Kidney capillary endothelial cell (primary cell): ENCODE measurements at places on chromosomes 2 and 18.

DNA sequence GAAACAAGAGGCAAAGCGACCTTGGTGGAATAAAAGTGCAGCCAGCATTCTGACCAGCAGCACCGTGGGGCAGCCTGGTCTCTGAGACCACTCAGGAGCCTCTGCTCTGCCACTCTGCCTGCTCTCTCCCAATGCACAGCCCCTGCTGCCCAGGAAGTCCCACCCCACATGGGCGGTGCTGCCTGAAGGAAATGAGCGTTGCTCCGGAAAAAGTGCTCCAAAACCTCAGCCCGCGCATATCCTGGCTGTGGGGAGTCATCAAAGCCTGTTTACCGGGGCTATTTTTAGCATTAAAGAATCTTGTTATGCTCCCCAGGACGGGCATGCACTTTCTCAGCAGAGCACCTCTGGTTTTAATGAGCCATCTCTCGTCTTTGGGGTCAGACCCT is 54.5 kb downstream of the EPAS1 start:
- DNase-seq, result peak; percentile 81

DNA sequence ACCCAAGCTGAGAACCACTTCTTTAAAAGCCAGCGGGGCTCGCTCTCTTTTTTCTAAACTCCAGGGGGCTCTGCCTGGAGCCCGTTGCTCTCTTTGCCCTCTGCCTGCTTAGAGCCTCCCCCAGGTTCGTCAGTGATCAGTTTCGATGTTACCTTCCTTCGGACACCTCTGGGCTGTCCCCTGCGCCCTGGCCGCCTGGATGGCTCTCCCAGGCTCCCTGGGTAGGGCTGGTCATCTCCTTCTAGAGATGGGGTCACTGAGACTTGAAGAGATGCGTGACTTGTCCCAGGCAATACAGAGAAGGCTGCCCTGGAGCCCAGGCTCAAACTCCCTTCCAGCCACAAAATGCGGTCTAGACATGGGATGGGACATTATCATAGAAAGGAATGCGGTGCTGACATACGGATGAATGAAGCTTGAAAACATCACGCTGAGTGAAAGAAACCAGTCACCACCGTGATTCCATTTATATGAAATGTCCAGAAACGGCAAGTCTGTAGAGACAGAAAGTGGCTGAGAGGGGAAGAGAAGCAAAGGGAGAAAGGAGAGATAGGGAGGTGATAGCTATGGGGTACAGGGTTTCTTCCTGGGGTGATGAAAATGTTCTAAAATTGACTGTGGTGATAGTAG is 14.6 kb downstream of the KCNF1 start:
- no peak for DNase-seq

- DNase-seq, result no peak
These were observed 121.6 kb upstream of the NDUFV2 start for GRCh38 chr18:8980918-8981317.

- no peak for DNase-seq
These were observed 21.9 kb downstream of the ASXL2 start for GRCh38 chr2:25856377-25856776.

GRCh38 chr2:13000664-13001363 is 284.1 kb downstream of the TRIB2 start:
- no peak for DNase-seq

DNA sequence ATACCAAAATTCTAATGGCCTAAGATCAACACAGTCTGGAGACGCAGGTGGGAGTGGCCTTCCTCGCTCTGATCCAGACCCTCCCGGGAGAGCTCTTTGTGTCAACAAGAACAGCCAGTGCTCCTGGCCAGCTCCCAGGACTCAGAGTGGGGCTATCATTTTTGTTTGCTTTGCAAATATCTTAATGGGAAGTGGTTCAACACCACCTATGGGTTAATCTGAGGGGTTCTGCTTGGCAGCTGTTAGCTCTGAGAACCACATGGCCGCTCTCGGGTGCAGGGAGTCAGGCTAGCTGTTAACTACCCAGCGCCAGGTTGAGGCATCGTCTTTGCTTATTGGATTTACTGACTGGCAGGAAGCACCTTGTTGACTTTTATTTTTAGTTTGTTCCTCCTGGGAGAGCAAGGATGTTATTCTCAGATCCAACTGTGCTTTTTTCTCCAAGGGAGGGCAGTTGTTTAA is 184.8 kb upstream of the SP5 start:
- no peak for DNase-seq

DNA sequence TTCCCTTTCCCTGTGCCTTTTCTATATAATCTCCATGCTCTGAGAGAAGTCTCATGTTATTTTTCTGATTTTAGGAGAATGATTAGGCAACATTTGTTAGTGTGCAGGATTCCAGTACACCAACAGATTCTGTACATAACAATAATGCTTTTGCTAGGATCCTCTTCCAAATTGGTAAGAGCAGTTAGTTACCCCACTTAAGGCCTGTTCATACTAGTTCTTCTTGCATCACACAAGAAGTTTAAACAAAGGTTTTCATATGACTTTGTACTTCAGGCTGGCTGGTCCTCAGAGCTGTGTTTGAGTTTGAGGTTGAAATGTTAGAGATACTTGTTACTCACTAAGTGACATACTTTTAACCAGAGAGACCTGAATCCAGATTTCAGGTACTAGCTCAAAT is 686.9 kb upstream of the NRXN1 start:
- no peak for DNase-seq

DNA sequence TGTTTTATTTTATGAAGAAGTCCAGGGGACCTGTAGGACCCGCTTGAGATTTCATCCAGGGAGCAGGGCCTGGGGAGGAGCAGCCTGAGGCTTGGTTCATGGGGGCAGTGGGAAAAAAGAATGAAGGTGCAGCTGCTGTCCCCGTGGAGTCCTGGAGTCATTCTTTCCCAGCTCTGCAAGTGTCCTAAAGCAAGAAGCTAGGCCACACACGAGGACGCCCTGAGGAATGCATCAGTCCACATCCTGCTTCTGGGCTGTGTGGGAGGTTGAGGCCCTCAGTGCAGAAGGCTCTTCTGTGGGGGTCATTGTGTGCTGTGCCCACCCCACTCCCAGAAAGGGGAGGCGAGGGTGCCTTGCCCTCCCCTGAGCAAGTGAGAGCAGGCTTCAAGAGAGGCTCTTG is 179.9 kb upstream of the HS6ST1 start:
- no peak for DNase-seq

GRCh38 chr2:74429487-74430451 is 8.2 kb downstream of the WDR54 start:
- no peak for DNase-seq

DNA sequence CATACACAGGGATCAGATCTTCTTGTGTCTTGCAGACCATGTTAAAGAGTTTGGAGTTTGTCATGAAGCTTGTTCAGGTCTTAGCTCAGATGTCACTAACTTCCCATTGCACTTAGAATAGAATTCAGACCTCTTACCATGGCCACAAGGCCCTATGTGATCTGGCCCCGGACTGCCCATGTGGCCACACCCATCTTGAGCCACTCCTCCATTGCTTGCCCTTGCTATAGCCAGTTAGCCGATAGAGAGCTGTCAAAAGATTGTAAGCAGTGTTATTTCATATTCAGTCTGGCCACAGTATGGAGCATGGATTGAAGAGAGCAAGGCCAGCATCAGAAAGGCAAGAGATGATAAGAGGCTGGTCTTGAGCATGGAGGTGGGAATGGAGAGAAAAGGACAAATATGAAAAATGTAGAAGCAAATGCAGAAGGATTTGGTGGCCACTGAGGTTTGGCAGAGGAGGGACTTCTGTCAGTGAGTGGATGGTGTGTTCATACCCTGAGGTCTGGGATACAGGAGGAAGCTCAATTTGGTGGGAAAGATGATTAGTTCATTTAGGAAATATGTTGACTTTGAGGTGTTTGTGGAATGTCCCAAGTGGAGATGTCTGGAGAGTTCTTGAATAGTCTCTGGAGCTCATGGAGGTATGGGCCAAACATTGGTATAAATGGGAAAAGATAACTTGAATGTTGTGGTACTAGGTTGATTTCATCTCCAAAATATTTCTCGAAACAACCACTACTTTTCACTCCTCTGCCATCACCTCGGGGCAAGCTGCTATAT is 10.6 kb downstream of the DGUOK start:
- no peak for DNase-seq

- DNase-seq, result no peak
These were observed 42.3 kb upstream of the STAT1 start for GRCh38 chr2:191056228-191056627.

- DNase-seq, result no peak
These were observed 22.4 kb downstream of the CREG2 start for GRCh38 chr2:101364878-101365277.

DNA sequence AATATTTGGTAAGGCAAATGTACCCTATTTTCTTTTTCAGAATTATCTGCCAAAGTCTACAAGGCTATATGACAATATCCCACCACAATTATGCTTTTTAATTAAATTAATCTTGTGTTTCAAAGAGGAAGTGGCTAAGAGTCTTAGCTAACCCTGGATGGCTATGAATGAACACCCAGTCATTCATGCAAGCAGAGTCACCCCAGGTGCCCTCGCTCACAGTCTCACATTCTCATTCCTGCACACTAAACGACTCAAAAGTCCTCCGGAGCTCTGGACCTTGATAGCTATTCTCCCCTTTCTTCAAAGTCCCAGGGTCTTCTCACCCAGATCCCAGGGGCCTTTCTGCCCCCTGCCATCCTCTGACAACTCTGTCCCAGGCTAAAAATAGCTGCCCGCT is 42.1 kb upstream of the MRPL19 start:
- no peak for DNase-seq

- DNase-seq, result peak; percentile 52
These were observed 71.1 kb upstream of the SH3BP4 start for GRCh38 chr2:234880551-234881211.

DNA sequence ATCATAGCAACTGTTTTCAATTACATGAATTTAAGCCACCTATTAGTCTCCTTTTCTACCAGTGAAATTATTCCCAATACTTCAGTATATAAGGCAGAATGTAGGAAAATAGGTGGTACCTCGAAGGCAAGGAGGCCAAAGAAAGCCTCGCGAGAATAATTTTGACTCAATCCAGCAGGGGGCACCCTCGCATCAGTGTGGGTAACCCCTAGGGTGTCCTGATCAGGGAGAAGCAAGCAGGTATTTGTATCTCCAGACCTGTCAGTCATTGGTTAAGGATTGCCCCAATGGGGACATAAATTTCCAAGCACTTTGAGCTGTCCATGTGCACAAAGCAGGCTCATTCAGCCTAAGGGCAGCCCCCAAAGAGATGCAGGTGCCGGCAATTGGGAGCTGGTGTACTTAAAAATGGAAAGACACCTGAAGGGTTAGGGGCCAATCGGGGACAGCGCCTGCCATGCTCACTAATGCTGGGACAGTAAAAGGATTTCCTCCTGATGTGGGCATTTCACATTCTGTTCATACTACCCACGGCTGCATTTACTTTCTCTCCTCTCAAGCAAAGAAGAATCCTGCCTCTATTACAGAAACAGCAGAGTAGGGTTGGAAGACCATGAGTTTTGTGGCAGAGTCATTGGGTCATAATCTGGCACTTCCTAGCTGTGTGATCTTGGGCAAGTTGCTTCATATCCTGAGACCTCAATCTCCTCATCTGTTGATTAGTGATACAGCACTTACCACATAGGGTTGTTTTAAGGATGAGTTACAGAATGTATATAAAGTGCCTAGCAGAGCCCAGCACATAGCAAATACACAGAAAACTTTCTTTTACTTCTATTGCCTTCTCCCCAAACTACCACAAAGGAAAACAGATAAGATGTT is 136.1 kb downstream of the ICOS start:
- DNase-seq, result peak; percentile 6

DNA sequence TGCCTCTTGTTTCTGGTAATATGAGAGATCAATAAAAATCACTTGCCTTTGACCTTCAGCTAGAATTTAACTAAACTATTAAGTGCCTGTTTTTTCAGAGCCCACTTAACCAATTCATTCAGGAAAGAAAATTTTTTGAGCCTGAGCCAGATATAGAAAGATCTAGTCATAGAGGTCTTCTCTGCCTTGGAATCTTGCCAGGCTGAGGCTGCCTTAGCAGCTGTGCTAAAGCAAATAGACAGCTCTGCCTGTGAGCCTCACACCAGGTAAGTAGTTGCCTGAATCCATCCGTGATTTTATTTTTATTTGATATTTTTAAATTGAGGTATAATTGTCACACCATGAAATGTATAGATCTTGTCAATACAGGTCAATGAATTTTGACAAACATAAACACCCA is 27.4 kb downstream of the EVX2 start:
- DNase-seq, result no peak

- DNase-seq, result no peak
These were observed 91.3 kb downstream of the TNS1 start for GRCh38 chr2:217911283-217912097.

GRCh38 chr2:184611361-184612085 is 13.2 kb downstream of the ZNF804A start:
- DNase-seq, result peak; percentile 21

GRCh38 chr2:113134717-113135116 is 7.3 kb downstream of the IL1RN start:
- DNase-seq, result no peak

- DNase-seq, result no peak
These were observed 304.3 kb upstream of the CNTNAP5 start for GRCh38 chr2:123720760-123721159.

DNA sequence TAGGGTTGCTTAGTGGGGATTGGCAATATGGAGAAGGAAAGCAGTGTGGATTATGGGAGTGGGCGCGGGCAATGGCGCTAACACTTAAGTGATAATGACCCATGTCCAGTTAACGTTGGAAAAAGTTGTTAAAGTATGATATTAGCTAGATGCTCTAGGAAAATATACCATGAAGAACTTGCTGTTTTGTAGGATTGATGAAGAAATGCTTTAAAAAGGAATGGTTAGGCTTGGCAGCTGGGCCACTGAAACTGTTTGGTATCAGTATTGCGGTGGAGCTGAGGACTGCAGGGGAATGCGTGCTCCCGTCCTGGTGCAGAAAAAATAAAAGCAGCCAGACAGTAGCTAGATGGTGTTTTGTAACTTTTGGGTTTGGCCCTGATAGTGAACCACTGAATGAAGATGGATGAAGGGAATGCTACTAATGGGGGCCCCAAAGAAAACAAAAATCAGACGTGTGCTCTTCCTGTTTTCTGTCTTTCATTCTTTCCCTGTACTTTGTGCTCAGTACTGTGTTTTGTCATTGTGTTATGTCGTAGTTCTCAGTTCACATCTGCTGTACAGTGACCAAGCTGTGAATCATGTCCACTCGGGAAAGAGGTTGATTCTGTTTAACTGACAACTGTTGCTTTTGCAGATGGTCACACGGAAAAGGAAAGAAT is 999 bp downstream of the INSIG2 start:
- peak; percentile 59 for DNase-seq

DNA sequence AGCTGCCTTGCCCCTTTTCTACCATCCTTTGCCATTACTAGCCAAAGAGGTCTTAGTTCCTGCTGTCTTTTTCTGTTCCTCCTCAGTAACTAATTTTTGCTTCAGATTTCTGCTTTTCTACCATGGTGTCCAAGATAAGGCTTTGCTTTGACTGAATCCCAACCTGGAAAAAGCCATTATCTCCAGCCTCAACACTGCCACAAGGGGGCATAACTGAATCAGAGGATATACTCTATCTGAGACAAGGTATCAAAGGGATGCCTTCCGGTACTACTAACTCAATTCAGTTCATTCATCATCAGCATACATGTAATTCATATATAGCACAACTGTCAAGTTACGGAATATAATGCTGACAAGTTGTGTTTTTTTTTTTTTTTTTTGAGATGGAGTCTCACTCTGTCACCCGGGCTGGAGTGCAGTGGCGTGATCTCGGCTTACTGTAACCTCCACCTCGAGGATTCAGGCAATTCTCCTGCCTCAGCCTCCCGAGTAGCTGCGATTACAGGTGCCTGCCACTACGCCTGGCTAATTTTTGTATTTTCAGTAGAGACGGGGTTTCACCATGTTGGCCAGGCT is 11.4 kb downstream of the OSGEPL1 start:
- DNase-seq, result peak; percentile 25

GRCh38 chr18:78526275-78526674 is 453.3 kb upstream of the SALL3 start:
- no peak for DNase-seq
